ENCODE measurements at places on chromosomes 6 and 20. TPM values are rescaled to one million over a fixed set of nuclear protein-coding genes. Genes with fewer than 3 reads are reported as not detected.

The KCNK16 gene
- polyA plus RNA-seq = not detected

The SLC13A3 gene
- polyA plus RNA-seq = 0.78 TPM

The ALDH8A1 gene
- 1.2 TPM for polyA plus RNA-seq

The GMDS gene
- 1.7 TPM for polyA plus RNA-seq

The NEDD9 gene
- 0.97 TPM for polyA plus RNA-seq

The SDHAF4 gene
- 20.1 TPM for polyA plus RNA-seq

The LTB gene
- polyA plus RNA-seq = not detected

The NR2E1 gene
- not detected for polyA plus RNA-seq

The RNF144B gene
- polyA plus RNA-seq = 1.4 TPM

The TNXB gene
- polyA plus RNA-seq = not detected

The PHF10 gene
- 18.0 TPM for polyA plus RNA-seq

The MYMX gene
- polyA plus RNA-seq = not detected

The ENPP3 gene
- not detected for polyA plus RNA-seq

The IPCEF1 gene
- 0.80 TPM for polyA plus RNA-seq

The PRPH2 gene
- 6.2 TPM for polyA plus RNA-seq

The CAGE1 gene
- not detected for polyA plus RNA-seq

The NOTCH4 gene
- 1.3 TPM for polyA plus RNA-seq

The SIRT5 gene
- polyA plus RNA-seq = 13.5 TPM

The SH3BGRL2 gene
- 2.0 TPM for polyA plus RNA-seq

The HLA-DOA gene
- polyA plus RNA-seq = not detected

The MAPK14 gene
- polyA plus RNA-seq = 10.1 TPM

The ZSCAN12 gene
- 2.2 TPM for polyA plus RNA-seq

The REM1 gene
- polyA plus RNA-seq = not detected

The TRIM40 gene
- not detected for polyA plus RNA-seq

The RSPH4A gene
- polyA plus RNA-seq = 2.7 TPM

The KIF25 gene
- 13.7 TPM for polyA plus RNA-seq

The LGSN gene
- 0.65 TPM for polyA plus RNA-seq

The MARCKS gene
- 129 TPM for polyA plus RNA-seq

The EYS gene
- 0.91 TPM for polyA plus RNA-seq

The GLP1R gene
- not detected for polyA plus RNA-seq

The EFCAB8 gene
- not detected for polyA plus RNA-seq

The TINAG gene
- polyA plus RNA-seq = not detected

The GNL1 gene
- 8.5 TPM for polyA plus RNA-seq

The ELOVL4 gene
- 101 TPM for polyA plus RNA-seq

The KHDRBS2 gene
- 20.7 TPM for polyA plus RNA-seq

The TMC2 gene
- not detected for polyA plus RNA-seq

The MYB gene
- not detected for polyA plus RNA-seq

The SLC22A1 gene
- polyA plus RNA-seq = 0.55 TPM

The MPIG6B gene
- not detected for polyA plus RNA-seq

The AHI1 gene
- 218 TPM for polyA plus RNA-seq

The OCSTAMP gene
- not detected for polyA plus RNA-seq

The SLC22A3 gene
- polyA plus RNA-seq = 0.34 TPM

The L3MBTL3 gene
- 1.2 TPM for polyA plus RNA-seq

The EPHA7 gene
- polyA plus RNA-seq = 33.8 TPM

The LAMA2 gene
- polyA plus RNA-seq = 1.2 TPM
